ENCODE measurements at places on chromosomes 2 and 18.

- no peak for DNase-seq
These were observed 167.1 kb downstream of the RAB3GAP1 start for GRCh38 chr2:135219226-135219625.

GRCh38 chr2:234961784-234962183 is 10.0 kb downstream of the SH3BP4 start:
- no peak for DNase-seq

GRCh38 chr2:18398833-18399232 is 161.6 kb downstream of the RDH14 start:
- DNase-seq, result no peak

- DNase-seq, result no peak
These were observed 189.6 kb downstream of the HAUS1 start for GRCh38 chr18:46293742-46294181.

DNA sequence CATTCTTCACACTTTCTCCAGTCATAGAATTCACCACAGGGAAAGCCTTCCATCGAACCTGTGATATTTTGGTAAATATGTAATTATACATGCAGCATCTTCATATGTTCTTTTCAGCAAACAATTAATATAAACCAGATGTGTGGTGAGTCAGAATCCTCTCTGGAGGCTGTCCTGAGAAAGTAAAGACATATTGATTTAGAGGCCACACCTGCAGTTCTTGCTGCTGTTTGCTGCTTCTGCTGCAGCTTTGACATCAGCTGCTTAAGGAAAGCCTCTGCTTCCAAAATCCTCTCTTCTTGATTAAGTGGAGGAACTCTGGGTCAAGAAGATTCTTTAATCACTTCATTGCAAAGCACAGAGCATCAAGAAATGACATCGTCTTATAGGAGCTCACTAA is 568.8 kb upstream of the ZEB2 start:
- DNase-seq, result no peak

GRCh38 chr2:164068063-164068462 is 332.3 kb upstream of the FIGN start:
- no peak for DNase-seq

GRCh38 chr2:32904751-32905150 is 42.0 kb upstream of the LTBP1 start:
- no peak for DNase-seq

GRCh38 chr18:31657823-31658669 is 26.3 kb downstream of the B4GALT6 start:
- DNase-seq, result no peak

DNA sequence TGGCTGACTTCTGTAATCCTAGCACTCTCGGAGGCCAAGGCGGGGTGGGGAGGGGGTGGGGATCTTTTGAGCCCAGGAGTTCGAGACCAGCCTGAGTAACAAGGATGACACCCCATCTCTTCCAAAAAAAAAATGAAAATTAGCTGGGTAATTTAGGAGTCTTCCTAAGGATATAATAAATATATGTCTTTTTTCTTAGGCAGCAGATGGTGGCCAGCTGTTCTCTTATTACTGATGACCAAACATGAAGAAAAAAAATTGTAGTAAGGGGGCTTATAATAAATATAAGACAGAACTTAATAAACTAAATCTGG is 4.2 kb upstream of the IMPA2 start:
- no peak for DNase-seq

DNA sequence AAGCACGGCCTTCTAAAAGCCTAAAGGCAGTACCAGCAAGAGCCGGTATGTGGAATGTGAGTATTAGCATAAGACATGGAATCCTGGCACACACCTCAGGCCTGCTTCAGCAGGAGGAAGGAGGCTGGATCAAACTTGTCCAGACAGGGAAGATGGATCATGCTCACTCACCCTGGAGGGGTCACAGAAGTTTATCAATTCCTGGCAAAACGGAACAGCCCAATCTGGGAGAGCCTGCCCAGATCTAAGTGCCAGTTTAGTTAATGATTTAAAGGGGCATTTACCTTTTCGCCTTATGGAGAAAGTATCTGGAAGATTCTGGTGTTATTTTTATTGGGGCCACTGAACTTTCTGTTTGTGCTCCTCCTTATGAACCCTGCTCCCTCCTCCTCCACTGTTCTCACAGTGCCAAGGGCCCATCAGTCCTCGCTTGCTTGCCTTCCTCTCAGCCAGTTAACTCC is 58.3 kb upstream of the NFE2L2 start:
- DNase-seq, result no peak

DNA sequence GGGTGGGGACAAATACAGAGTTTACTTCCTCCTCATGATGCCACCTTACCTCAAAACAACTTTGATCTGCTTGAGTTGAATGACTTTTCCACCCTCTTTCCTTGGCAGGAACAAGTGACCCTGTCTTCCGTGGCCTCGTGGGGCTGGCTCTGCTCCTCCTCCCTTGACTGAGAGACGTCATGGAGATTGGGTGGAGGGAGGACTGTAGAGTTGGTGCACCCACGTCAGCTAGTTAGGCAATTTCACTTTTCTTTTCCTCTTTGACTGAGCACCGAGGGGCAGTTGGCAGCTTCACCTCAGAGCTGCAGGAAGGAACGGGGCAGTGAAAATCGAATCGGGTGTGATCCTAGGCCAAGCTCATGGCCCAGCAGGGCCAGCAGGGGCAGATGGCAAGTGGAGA is at the start of gene SP140:
SP140 (plus strand) TSS at position 251 of the 400 bp plus-strand sequence; CDS start at position 360, 109 bp downstream.
- DNase-seq, result no peak

All from HFFc6 (cell line).